ENCODE measurements at places on chromosomes 16 and 17.

DNA sequence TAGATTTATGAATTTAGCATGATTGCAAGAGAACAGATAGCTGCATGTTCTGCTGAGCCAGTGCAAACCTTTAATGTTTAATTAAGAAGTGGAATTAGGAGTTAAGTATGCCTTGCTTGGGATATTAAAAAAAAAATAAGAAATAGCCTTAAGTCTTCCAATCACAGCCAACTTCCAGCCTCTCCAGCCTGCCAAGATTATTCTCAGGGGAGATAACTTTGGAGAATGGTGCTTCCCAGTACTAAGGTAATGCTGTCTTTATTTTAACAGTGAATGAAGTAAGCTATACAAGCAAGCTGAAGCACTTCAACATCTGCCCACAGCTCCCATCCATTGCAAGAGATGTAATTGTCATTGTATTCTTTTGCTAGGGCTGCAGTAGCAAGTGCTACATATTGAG is 389.5 kb upstream of the ASIC2 start:
- no peak for DNase-seq

- no peak for DNase-seq
Measured at GRCh38 chr16:10961231-10961630, 16.9 kb downstream of the CLEC16A start.

- no peak for DNase-seq
Measured at GRCh38 chr16:3771513-3771912, 54.2 kb upstream of the TRAP1 start.

- DNase-seq: no peak
Measured at GRCh38 chr16:86060381-86061317, 161.7 kb downstream of the IRF8 start.

DNA sequence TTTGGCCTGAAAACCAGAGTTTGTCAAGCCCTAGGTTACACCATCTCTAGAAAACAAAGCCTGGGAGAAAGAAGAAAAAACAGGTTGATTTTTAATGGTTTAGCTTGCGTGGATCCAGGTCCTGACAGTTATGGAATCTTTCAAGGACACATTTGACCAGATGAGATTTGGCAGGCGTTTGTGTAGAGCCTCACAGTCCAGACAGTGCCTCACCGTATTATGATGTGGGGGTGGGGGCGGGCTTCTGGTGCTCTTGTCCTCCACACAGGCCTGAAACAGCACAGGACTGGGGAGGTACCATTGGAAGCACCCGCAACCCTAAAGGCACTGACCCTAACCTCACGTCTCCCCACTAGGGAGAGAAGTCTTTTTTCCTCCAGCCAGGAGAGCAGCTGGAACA is 19.6 kb downstream of the MVP start:
- no peak for DNase-seq

GRCh38 chr17:61259360-61259759 is 140.3 kb upstream of the TBX2 start:
- no peak for DNase-seq

DNA sequence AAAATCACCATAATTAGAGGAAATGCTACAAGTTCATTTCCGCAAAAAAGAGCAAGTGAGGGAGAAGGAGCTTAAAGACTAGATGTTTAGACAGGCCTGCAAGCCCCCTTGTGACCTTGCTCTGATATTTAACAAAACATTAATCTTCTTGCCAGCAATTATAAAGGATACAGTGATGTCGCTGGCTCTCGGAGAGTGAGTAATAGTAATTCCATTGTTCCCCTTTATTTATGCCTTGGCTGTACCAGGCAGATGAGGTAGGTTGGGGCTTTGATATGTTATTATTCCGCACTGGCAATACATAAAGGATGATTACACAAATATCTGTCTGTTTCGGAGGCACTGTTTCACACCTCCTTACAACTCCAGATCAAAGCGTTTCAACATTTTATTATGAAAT is 204.8 kb upstream of the SALL1 start:
- no peak for DNase-seq

- DNase-seq: no peak
Measured at GRCh38 chr17:62994931-62995330, 28.9 kb downstream of the TANC2 start.

DNA sequence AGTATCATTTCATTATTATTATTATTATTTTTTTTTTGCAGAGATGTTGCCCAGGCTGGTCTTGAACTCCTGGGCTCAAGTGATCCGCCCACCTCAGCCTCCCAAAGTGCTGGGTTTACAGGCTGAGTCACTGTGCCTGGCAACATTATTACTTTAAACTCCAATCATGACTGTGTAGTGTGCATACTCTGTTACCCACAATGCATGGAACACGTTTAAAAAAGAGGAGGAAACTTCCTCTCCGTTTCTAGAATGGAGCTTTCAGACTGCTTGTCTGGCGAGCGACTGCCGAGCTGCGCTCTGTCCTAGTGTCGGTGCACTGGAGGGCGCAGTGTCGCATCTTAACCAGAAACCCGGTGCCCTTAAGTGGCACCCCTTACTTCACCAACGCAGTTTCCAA is 22.1 kb upstream of the FASN start:
- no peak for DNase-seq

DNA sequence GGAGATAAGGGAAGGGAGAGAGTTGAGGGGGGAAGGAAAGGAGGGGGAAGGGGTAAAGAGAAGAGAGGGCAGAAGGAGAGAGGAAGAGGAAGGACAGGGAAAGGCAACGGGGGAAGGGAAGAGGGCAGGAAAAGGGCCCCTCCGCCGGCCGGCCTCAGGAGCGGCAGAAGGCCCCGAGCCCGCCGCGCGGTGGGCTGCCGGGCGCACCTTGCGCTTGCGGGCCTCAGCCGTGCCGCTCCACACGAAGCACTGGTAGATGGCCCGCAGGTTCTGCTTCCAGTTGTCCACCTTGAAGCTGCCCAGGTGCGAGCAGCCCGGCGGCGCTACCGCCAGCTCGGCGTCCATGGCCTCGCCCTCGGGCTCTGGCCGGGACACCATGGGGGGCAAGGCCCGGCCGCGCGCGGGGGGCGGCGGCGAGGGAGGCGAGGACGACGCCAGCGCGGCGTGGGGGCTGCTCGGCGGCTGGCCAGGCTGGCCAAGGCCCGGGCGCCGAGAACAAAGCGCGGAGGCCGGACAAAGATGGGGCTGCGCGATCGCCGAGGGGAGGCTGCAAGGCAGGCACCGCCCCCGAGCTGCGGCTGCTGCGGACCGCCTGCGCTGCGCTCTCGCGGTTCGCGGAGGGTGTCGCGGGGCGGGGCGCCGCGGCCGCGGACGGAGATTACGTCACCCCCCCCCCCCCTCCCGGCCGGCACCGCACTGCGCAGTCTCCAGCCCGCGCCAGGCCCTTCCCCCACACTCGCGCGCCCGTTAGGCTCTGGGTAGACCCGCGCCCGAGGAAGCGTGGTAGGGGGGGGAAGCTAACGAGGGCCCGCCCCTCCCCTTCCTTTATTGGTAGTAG is at the start of gene USP22:
Gene USP22, minus strand, starts transcription at position 554 of the 838 bp plus-strand sequence. Its CDS starts 176 bp downstream, at position 378.
- DNase-seq: peak; percentile 82

GRCh38 chr17:43449470-43450248 is 34.1 kb upstream of the DHX8 start:
- no peak for DNase-seq
